Hepatocyte (in vitro differentiated cells): ENCODE measurements at places on chromosomes 13 and 19.

GRCh38 chr13:78599645-78600279, 3.6 kb downstream of the POU4F1 start:
- no peak for DNase-seq

GRCh38 chr13:23716401-23716800, 146.2 kb downstream of the TNFRSF19 start:
- DNase-seq = no peak

DNA sequence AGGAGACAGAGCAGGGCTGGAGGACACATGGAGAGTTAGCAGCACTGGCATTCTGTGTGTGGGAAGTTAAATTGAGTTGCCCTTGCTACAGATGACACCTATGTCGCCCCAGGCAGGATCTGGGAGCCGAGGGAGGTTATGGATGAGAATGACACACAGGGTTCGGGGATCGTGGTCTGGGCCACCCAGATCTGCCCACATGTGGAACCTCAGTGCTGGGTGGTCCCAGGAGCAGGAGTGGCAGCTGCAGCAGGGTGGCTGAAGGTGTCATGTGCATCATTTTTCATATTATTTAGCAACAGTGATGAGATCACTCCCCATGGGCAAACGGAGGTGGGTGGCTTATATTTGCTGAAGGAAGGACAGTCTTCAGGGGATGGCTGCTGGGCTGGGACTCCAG, 3.2 kb downstream of the IL17D start:
- no peak for DNase-seq

GRCh38 chr13:53490752-53491151, 462.1 kb downstream of the OLFM4 start:
- peak; percentile 9 for DNase-seq

- no peak for DNase-seq
Measured at GRCh38 chr19:50024719-50025021, 502 bp downstream of the VRK3 start.

DNA sequence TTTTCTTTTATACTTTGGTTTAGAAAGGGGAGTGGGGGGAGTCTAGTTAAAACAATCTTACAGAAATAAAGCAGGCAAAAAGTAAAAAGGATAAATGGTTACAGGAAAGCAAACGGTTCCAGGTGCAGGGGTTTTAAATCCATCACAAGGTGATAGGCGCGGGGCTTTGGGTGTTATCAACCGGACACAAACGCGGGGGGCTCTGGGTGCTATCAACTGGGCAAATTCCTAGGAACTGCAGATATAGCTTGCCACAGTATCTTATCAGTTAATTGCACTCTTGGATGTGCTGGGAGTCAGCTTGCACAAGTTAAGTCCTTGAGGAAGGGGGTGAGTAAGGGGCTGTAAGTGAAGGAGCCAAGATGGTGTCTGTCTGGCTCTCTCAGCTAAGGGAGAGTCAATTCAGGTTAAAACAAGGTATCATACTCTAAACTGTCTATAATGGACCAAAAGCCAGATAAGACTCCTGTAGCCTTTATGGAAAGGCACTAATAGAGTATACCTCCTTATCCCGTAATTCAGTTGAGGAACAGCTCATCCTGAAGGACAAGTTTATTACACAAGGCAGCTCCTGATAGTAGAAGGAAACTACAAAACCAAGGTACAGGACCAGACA, 32.6 kb upstream of the ZSCAN5A start:
- DNase-seq = no peak

GRCh38 chr19:4974880-4975469, 6.1 kb downstream of the KDM4B start:
- DNase-seq = no peak

DNA sequence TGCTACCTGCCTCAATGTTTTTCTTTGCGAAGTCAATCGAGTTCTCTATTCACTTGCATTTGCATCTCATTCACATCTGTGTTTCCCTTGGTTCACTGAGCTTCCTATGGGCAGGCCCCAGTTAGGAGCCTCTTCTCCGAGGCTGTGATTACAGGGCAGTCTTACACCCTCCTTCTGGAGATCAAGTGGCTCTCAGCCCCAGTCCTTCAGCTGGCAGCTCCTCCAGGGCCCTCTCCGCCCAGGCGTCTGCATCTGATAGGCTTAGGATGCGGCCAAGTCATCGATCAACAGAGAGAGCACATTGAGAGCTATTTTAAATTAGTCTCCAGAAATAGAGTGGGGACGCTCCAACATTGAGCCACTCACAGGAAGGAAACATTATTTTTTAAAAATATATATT, 44.2 kb downstream of the MBNL2 start:
- DNase-seq = no peak

- DNase-seq = no peak
Measured at GRCh38 chr13:51167393-51168191, 54.6 kb upstream of the FAM124A start.

- DNase-seq = peak; percentile 58
Measured at GRCh38 chr19:12800923-12801465, 606 bp downstream of the PRDX2 start.
